Putamen (tissue), 1 donor: ENCODE measurements at places on chromosomes 7 and 10.

GRCh38 chr7:133023370-133024071 lies 58.4 kb downstream of the CHCHD3 start:
- no peak for DNase-seq

GRCh38 chr7:3241686-3242258 lies 59.3 kb upstream of the SDK1 start:
- DNase-seq, result no peak

- no peak for DNase-seq
Measured at GRCh38 chr7:5694912-5695726, 86.3 kb downstream of the RNF216 start.

- no peak for DNase-seq
Measured at GRCh38 chr7:90918303-90918702, 322.2 kb downstream of the CDK14 start.

DNA sequence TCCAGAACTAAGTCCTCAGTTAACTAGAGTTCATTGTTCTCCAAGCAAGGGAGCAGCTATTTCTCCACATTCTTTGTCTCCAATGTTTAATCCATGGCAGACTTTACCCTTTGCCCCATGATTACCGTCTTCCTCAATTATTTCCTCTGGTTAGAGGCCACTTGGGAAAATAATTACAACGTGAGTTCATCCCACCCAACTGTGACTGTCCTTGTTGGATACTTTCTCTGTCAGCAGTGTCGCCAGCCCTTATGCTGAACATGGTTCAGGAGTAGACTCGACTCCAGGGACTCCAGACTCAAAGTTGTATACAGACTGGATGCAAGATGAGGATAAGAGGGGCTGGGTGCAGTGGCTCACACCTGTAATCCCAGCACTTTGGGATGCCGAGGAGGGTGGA lies 17.1 kb upstream of the SEPHS1 start:
- no peak for DNase-seq

DNA sequence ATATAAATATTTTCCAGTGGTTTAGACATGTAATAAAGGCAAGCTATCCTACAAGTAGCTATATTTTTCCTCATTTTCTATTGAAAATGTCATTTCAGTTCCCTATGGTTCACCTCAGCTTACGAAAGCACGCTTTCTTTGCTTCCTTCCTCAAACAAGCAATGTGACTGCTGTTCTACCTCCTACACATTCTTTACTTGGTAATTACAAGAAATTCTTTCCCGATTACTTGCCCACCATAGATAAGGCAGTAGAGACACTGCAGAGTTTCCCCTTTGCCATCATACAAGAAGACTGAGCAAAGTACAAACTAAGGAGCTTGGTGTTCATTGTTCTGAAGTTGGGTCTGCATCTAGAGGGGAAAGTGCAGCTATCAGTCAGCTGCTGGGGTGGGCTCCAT lies 249.4 kb downstream of the CRPPA start:
- DNase-seq, result no peak

GRCh38 chr7:95467912-95468607 lies 17.7 kb upstream of the ASB4 start:
- DNase-seq, result no peak

DNA sequence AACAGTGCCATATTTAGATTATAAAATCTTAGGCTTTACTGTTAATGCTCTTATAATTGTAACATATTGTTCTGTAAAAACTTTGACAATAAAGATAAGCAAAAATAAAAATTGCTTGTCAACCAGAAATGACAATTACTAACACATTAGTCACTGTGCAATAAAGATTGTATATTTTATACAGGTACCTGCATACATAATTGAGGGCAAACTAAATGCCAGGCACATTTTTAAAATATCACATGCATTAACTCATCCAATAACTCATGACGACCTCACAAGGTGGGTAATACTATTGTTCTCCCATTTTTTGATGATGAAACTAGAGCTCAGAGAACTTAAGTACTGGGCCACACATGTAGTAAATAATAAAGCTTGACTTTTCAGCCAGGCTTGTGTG lies 1020.2 kb upstream of the C7orf33 start:
- DNase-seq, result no peak
